ENCODE measurements at places on chromosomes 16 and 17.
A peak's percentile ranks its signal among the peaks of the same experiment; 100 is the strongest.

GRCh38 chr16:13953501-13953900 lies 33.5 kb downstream of the ERCC4 start:
- no peak for DNase-seq

- DNase-seq = no peak
Observed at GRCh38 chr17:41329279-41329948, 13.9 kb upstream of the KRTAP17-1 start.

GRCh38 chr17:1711804-1712203 lies 1.6 kb upstream of the TLCD2 start:
- DNase-seq = no peak

- DNase-seq = no peak
Observed at GRCh38 chr16:275041-275641, 603 bp downstream of the RGS11 start.

GRCh38 chr16:81748476-81749198 lies 30.5 kb upstream of the PLCG2 start:
- DNase-seq = no peak

- DNase-seq = no peak
Observed at GRCh38 chr16:58855291-58855863, 121.3 kb upstream of the GOT2 start.

- DNase-seq = peak; percentile 3
Observed at GRCh38 chr17:80036715-80037477, 454 bp downstream of the CCDC40 start.

GRCh38 chr16:87464691-87465300 lies 28.0 kb downstream of the ZCCHC14 start:
- no peak for DNase-seq

GRCh38 chr17:8951206-8951605 lies 14.3 kb downstream of the PIK3R5 start:
- DNase-seq = no peak

- no peak for DNase-seq
Observed at GRCh38 chr17:1484676-1485422, 7.6 kb downstream of the MYO1C start.

DNA sequence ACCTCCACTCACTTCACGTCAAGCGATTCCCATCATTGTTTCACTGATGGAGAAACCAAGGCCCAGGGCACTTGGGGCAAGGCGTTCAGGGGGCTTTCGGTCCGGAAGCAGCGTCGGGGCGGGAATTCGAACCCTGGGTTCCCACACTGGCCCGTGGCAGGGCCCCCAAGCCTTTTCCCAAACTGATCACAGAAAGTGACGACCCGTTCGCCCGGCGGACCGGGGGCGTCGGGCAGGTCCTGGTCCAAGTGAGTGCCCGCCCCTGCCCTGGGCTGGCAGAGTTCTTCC lies 856 bp upstream of the MON1B start:
- no peak for DNase-seq

DNA sequence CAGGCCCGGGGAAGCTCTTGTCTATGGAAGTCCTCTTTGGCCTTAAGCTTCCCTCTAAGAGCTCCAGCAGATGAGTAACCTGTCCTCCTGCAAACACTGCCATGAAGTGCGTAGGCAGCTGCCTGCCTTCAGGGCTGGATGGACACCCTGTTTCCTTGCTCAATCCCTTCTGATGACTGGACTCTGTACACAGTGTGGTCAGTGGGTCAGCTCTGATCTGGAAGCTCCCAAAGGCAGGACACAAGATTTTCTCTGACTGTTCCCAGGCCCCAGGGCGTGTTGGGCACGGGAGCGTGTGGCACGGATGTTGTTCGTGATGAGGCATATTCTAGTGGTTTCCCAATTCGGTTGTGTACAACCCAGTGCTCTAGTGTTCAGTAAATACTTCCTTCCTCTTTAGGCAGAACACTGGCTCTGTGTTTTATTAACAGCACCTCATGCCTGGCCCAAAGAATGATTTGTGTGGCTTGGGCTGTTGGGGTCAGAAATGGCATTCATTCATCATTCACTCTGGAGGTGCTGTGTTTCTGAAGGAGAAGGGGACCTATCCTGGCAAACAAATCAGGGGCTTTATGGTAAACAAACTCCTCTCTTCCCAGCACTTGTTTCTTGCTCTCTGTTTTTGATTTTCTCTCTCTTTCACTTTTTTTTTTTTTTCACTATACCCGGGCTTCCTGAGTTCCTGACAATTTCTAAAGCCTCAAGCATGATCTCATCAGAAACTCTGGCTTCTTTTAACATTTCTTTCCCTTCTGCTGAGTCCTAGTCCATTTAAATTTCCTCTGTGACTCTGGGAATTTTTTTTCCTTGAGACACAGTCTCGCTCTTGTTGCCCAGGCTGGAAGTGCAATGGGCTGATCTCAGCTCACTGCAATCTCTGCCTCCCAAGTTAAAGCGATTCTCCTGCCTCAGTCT lies 12.0 kb upstream of the RNF157 start:
- no peak for DNase-seq

- no peak for DNase-seq
Observed at GRCh38 chr16:17836868-17837602, 366.3 kb upstream of the XYLT1 start.

DNA sequence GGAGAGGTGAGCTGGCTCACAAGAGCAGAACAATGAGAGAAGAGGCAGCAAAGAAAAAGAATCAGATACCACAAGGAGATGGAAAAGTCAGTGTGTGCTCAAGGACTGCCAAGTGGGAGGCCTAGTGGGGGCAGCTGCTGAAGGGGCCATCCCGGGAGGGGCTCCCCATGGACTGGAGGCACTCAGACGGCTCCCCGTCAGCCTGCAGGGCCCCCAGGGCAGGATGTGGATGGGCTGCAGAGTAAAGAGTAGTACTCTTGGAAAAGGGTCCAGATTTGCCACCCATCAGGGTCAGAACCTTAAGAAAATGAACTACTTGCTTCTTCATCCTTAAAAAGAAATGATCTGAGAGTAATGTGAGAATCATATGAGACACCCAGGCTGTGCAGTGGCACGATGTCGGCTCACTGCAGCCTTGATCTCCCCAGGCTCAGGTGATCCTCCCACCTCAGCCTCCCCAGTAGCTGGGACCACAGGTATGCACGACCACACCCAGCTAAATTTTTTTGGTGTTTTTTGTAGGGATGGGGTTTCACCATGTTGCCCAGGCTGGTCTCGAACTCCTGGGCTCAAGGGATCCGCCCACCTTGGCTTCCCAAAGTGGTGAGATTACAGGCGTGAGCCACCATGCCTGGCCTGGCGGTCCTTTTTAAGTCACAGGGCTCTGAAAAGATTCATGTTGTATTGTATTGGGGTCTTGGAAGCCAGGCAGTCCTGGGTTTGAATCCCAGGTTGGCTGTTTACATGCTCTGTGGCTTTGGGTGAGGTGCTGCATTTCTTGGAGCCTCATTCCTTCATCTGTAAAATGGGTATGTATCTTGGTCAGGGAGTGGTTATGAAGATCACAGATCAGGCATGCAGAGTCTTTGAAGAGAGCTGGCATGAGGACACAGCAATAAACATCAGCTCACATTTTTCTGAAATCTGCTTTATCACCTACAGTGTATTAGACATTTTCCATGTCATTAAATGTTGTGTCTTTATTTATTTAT lies 15.1 kb downstream of the ACSF2 start:
- DNase-seq = no peak

- no peak for DNase-seq
Observed at GRCh38 chr17:44223541-44224071, 4.1 kb upstream of the UBTF start.

GRCh38 chr17:40791787-40792436 lies 7.8 kb downstream of the KRT28 start:
- no peak for DNase-seq

GRCh38 chr16:28213396-28213795 lies 1.6 kb upstream of the XPO6 start:
- DNase-seq = no peak

DNA sequence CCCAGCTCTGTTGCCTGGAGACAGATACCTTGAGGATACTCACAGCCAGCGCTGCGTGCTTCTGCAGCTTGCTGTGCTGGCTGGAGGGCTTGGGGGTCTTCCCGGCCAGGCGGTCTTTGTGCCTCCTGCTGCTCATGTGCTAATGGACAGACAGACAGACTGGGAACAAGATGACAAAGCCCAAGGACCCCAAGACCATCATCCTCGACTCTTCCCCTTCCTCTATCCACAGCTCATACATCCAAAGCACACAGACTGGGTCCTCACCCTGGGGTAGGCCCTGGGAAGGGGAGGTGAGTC lies 7.7 kb downstream of the NKIRAS2 start:
- no peak for DNase-seq

GRCh38 chr17:50934672-50935220 lies 68.6 kb upstream of the TOB1 start:
- DNase-seq = no peak

DNA sequence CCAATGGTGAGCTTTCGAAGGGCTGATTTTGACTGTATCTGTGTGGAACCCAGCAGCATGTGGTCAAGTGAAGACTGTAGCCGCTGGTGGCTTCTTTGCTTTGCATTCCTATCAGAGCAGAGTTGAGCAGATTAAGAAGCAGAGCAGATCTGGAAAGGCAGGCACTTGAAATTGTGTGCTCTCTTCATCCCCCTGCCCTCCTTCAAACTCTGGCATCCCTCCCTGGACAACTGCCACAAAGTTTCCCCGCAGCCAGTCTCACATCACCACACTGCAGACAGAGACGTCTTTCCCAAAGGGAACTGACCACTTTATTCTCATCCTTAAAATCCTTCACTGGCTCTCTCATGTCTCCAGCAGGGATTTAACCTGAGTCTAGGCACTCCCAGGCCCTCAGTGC lies 237.1 kb upstream of the DYNLRB2 start:
- no peak for DNase-seq

- DNase-seq = no peak
Observed at GRCh38 chr16:84740596-84741116, 40.9 kb downstream of the USP10 start.

DNA sequence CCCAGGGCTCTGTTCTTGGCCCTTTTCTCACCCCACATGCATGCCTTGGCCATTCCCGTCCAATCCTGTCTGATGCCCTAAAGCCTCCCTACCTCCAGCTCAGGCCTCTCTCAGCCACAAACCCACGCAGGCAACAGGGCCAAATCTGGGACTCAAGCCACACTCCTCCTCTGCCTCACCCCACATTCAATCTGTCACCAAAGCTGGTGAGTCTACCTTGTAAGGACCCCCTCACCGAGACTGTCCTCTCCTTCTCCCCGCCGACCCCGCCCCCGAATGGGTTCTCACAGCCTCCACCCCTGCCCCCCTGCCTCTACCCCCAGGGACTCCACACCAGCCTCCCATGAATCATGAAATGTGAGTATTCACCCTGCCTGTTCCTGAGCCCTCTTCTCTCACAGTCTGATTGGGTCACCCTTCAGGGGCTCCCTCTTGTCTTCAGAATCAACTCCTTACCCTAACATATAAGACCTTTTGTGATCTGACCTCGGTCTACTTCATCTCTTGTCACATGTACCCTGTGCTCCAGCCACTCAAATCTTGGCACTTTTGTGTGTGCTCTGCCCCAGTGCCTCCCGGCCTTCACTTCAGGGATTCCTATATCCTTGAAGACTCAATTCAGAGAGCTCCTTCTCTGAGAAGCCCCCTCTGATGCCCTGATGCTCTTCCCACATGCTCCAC lies 10.7 kb downstream of the EPOP start:
- no peak for DNase-seq

- no peak for DNase-seq
Observed at GRCh38 chr17:49764559-49765180, 739 bp upstream of the FAM117A start.

DNA sequence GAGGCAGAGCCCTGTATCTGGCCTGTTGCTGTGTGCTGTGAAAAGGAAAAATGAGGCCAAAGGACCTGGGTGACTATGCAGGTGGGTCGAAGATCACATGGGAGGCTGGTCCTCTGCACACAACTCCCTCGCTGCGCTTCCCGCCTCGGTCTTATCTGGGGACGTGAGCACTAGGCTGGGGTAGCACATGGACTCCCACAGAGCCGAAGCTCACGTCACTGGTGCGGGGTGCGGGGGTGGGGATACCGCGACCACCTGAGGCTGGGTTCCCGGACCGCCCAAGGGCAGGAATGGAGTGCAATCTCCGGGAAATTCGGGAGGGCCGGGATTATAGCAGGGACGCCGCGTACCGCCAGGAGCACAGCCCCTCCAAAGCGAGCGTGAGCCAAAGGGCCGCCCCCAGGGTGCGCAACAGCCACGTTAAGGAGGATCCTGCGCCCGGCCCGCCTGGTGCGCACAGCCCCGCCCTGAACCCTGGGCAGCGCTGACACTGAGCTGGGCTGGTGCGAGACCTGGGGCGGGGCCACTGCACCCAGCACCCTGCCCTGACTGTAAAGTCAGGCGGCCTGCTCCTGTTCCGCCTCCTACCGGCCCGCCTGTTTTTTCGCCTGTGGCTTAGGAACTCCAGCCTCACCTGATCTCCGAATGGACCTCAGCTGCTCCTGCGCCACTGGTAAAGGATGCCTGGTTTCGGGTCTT lies 4.8 kb downstream of the MT1A start:
- peak; percentile 40 for DNase-seq

GRCh38 chr17:73317513-73318426 lies 6.0 kb upstream of the CDC42EP4 start:
- DNase-seq = no peak

- peak; percentile 58 for DNase-seq
Observed at GRCh38 chr16:720990-721764, at the start of gene ANTKMT. TSS of gene ANTKMT (plus strand) at chr16:721146. CDS start at chr16:721275, 129 bp downstream.

DNA sequence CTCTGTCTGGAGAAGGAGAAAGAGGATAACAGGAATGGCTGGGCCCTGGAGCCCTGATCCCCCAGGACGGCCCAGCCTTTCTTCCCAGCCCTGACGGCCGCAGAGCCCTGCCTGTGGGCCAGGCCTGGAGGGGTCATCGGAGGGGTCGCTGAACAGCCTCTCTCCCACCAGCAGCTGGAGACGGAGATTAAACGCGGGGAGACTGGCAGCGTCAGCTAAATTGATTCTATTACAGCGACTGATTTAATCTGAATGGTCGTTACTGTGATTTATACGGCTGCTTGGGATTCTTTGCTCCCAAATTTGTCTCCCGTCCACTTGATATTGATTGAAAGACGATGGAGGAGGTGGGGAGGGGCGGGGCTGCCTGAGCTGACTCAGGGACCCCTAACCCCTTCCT lies 7.1 kb upstream of the CDH15 start:
- no peak for DNase-seq

GRCh38 chr17:80455336-80455710 lies 21.1 kb downstream of the NPTX1 start:
- no peak for DNase-seq

DNA sequence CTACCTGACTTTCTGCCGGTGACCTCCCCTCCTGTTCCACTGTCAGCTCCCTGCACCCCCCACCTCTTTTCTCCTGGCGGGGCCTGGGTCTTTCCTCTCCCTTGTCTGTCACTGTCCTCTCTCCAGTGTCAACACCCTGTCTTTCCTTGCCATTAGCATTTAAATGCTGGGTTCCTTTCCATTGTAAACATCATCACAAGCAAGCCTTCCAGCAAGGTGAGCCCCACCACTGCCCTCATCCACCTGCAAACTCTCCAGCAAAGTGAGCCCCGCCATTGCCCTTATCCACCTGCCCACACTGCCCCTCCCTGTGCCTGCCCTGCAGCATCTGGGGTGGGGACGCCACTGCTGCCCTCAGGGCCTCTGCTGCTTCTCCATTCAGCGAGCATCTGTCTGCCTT lies 195.0 kb downstream of the ENGASE start:
- no peak for DNase-seq

GRCh38 chr16:52634104-52634503 lies 87.2 kb upstream of the TOX3 start:
- DNase-seq = no peak

All from stimulated activated CD4-positive, alpha-beta T cell treated with anti-CD3 and anti-CD28 coated beads, Interleukin-15, amount 100 ng/mL, for 1 hour (primary cell).